Hippocampal formation (tissue), 2 donors: ENCODE measurements at places on chromosomes 13 and 19.
A peak's percentile ranks its signal among the peaks of the same experiment; 100 is the strongest.

- DNase-seq, result no peak
Measured at GRCh38 chr13:96080676-96081075, 9.2 kb upstream of the HS6ST3 start.

- DNase-seq, result no peak
Measured at GRCh38 chr19:13135068-13136062, 14.8 kb downstream of the STX10 start.

DNA sequence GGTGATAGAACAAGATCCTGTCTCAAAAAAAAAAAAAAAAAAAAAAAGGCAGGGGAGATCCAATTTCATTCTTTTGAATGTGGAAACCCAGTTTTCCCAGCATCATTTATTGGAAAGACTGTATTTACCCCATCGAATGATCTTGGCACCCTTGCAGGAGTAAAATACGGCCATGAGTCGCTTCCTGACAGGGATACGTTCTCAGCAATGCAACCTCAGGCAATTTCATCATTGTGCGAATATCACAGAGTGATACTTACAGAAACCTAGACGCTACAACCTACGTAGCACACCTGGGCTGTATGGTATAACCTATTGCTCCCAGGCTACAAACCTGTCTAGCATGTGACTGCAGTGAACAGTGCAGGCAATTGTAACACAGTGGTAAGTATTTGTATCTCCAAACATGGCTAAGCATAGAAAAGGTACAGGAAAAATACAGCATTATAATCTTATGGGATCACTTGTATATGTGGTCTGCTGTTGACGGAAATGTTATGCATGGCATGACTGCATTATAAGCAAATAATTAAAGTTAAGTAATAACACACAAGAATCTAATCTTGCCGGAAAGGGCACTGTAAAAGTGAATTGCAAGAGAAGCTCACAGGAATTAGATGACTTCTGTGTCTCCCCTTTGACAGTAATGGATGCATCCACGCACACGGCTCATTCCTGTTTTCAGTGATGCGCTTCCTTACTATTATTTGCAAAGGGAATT, 24.1 kb downstream of the RFX2 start:
- no peak for DNase-seq

- no peak for DNase-seq
Measured at GRCh38 chr13:43935878-43936277, 56.2 kb downstream of the LACC1 start.

DNA sequence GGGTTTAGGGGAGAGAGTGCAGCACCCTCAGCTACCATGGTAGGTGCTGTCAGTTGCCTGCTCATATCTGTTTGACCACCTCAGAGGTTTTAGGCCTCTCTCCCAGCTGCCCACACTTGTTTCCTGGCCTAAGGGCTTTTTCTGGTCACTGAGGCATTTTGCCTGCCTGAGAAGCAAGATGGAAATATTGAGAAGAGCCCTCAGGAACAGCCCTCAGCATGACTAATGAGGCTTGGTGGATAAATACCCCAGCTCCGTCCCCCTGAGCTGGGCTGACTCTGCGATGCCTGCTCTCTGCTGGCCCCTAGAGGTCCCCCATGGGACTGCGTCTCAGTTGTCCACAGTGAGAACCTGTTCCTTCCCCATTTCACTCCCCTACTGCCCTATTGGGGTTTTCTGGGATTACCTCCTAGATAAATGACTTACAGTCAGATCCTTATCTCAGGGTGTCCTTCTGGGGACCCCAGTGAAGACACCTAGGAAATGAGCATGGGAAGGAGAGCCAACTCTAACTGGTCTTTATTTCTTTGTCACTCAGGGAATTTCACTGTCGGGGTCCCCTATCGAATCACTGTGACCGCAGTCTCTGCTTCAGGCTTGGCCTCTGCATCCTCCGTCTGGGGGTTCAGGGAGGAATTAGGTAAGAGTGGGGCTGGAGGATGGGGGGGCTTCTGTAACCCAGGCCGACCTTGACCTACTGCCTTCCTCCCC, 13.3 kb downstream of the PALM3 start:
- DNase-seq, result no peak

DNA sequence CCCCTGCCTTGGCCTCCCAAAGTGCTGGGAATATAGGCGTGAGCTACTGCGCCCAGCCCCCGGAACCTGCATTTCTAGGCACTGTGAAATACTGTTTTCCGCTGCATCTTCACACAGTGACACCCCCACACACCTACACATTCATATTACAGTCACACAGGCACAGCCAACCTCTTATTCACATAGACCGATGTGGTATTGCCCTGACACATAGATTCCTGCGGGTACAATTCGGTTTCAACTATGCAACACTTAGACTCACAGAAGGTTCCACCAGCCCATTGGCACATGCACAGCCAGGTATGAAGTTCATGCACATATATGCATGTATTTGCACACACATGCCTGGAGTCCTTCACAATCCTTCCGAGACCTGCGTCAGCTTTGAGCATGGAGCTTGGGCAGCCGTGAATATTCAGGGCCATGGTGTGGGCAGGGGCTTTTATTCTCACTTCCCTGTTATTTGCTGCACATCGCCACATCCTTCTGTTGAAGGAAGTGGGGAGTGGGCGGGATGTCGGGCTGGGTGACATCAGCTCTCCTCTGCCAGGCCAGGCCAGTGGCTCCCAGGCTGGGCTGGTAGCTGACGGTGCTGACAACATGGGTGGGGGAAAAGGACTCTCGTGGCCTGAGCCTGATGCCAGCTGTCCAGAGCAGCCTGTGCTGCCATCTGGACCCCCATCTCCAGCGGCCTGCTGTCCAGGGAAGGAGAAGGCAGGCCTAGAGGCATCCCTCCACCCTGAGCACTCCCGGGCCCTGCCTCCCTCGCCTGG, 5.4 kb upstream of the CDC37 start:
- DNase-seq, result no peak

DNA sequence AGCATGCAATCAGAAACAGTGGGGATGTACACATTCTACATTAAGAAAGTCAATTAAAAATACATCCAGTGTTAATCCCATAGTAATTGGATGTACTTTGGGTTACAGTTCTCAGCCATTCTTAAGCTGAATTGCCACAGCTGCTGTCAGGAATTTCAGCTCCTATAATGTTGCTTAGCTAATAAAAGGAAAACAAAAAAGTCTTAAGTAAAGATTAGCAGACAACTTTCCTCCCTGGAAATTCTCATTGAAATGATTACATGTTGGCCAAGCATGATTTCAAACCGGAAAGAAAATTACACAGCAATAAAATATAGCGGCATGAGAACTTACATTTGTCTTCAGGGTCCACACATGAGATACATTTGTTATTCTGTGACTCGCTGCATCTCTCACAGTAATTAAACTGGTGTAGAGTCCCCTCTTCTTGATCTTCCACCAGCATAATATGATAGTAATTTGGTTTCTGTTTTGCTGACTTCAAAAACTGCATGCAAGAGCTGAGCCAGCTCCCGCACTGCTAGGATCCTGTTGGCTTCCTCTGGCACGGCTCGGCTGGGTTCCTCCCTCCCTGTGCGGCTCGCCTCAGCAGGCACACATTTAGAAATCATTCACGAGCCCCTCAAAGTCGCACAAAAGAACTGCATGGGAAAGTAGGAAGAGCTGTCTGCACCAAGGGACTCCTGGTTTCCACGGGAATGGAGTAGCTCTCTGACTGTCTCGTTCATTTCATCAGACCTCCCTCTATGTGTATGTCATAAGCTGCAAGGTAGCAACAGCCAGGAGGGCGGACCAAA, at the start of gene HTR2A:
HTR2A (minus strand) TSS at position 713 of the 797 bp plus-strand sequence. CDS start 1,147 bp downstream, outside the sequence.
- peak; percentile 31 for DNase-seq

- DNase-seq, result no peak
Measured at GRCh38 chr13:108113407-108113806, 101.9 kb downstream of the LIG4 start.

GRCh38 chr13:55606045-55606665, 1534.6 kb upstream of the PRR20A start:
- no peak for DNase-seq

- peak; percentile 74 for DNase-seq
Measured at GRCh38 chr19:1243768-1244692, 2.5 kb downstream of the ATP5F1D start.

DNA sequence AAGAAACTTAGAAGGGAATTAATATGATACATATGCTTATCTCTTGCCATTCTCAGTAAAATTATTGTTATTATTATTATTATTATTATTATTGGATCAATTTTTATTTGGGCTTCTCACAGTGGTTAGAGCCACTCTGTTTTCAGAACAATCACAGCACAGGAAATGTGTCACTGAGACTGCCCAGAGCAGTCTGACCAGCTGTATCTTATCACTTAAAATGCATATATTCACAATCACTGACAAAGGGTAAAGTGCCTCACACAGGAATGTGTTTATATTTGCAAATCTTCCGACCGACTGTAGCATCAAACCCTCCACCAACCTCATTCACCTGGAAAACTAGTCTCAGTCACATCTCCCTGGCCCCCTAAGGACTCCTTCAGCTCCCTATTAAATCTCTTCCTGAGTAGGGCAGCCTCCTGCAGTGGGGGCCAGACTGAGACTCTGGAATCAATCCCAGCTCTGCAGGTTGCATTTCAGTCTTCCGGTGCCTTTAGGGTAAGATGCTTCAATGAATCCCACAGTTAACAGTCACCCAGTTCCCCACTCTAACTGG, 738.3 kb upstream of the SLITRK5 start:
- no peak for DNase-seq

- DNase-seq, result no peak
Measured at GRCh38 chr13:114174529-114174961, 4.5 kb upstream of the CFAP97D2 start.

DNA sequence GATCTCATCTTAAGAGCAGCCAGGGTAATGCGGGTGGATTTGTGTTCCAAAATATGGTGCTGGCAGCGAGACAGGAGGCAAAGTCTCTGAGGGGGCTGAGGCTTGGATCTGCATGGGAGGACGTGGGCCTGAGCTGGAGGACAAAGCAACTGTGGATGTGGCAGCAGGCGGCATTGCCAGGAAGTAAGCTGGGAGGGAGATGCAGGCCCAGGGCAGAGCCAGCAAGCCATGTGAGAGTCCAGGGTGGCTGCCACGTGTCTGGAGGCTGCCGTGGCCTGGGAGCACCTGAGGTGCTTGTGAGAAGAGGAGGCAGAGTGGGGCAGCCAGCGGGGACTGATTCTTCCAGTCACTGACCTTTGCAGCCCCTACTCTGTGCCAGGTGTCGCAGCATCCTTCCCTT, 52.0 kb downstream of the DPF1 start:
- DNase-seq, result peak; percentile 11

GRCh38 chr13:66879988-66880387, 350.1 kb downstream of the PCDH9 start:
- DNase-seq, result no peak

GRCh38 chr19:34432797-34433196, 4.6 kb downstream of the UBA2 start:
- no peak for DNase-seq

DNA sequence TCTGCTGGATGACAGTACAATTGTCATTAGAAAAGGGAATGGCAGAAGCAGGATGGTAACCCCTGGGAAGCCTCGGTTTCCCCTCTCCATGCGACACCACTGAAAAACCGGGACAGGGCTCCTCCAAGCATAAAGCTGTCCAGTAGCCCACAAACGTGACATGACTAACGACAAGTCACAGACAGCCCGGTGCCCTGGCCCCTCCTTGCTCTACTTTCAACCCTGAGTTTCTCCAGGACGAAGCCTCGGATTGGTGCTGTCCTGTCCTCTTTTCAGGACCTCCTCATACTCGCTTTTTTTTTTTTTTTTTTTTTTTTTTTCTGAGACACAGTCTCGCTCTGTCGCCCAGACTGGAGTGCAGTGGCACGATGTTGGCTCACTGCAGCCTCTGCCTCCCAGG, 16.3 kb downstream of the DPP9 start:
- no peak for DNase-seq

DNA sequence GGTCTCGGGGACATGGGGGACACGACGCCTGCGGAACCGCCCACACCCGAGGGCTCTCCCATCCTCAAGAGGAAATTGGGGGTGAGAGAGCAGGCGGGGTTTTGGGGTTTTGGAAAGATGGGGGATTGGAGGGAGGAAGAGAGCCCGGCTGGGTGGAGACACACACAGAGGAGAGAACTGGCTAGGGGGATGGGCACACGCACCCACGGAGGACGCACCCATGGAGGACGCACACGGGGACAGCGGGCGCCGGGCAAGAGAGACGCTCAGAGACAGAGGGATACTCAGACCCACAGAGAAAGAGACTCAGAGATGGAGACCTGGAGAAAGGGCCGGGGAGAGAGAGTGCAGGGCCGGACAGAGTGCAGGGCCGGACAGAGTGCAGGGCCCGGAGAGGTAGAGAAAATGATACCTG, 52.1 kb downstream of the MAP4K1 start:
- no peak for DNase-seq

- peak; percentile 27 for DNase-seq
Measured at GRCh38 chr13:26025196-26025595, 26.6 kb downstream of the SHISA2 start.

DNA sequence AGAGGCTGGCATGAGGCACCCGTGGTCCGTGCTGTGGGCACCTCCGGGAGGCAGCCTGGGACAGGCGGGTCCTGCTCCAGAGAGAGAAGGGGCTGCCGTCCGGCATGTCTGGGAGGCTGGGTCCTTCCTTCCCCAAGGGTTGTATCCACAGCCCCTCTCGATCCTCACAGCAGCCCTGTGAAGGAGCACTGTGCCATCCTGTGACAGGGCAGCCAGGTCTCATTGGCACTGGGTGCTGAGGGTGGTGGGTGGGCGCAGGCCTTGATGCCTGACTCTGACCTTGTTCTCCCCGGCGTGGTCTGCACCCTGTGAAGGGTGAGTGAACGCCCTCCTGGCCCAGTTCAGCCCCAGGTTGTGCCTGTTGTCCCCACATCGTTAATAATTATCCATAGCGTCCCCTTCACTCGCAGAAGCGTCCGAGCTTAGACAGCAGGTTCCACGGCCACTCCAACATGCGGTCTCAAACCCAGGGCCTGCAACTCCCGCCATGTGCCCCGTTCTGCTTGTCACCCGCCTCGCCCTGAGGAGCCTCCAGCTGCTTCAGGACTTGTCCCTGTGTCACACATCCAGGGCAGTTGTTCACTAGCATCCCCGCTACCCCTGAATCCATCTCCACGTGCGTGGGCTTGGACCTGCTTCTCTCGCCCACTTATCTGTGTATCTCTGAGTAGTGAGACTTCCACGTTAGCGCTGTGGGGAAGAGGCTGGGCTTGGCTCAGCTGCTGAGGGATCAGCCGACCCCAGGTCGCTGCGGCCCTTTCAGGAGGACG, 10.6 kb downstream of the ATP11A start:
- no peak for DNase-seq
